ENCODE measurements at places on chromosomes 7 and 10.

- no peak for DNase-seq
Observed at GRCh38 chr10:6068006-6068405, 5.8 kb upstream of the IL2RA start.

DNA sequence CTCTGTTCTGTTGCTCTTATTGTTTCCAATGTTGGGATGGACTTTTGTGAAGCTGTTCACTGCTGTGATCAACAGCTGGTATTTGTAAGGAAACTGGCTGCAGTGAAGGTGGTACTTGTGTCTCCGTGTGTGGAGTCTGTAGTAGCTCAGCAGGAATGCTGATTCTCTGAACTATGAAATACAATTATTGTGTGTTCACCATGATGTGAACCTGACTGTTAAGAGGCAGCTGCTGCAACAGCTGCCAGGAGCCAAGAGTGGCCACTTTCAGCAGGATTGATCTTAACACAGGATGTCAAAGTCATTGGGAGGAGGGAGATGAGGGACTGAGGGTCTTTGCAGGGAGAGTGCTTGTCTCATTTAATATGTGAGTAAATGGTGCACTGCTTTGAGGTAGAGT lies 13.9 kb downstream of the VSTM2A start:
- no peak for DNase-seq

DNA sequence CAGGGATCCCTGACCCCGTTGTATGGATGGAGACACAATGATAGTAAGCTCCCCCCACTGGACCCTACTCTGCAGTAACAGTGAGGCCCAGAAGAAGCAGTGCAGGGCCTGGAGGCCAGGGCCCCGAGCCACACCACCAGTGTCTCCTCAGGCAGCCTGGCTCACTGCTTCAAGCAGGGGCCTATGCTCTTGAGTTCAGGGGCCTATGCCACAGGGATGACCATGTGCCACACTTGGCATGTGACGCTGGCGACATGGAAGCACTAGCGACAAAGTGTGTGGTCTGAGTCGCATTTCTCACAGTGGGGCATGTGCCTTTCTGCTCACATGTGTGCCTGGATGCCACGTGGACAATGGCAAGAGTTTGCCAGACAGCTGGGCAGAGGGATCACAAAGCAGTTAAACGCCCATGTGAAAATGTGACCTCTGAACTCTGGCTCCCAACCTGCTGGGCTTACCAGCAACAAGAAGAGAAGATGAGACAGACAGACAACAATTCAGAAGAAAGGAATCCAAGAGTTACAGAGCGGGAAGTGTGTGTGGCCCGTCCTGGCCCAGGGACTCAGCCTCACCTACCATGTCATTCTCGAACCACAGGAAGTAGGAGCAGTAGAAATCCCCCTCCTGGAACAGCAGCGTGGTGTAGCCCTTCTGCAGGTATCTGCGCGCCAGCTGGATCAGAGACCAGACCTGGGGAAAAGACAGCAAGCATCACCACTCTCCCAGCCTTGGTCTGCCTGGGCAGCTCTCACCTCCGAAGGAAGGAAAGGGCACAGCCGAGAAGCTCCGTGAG lies 4.7 kb upstream of the PYROXD2 start:
- DNase-seq, result no peak

DNA sequence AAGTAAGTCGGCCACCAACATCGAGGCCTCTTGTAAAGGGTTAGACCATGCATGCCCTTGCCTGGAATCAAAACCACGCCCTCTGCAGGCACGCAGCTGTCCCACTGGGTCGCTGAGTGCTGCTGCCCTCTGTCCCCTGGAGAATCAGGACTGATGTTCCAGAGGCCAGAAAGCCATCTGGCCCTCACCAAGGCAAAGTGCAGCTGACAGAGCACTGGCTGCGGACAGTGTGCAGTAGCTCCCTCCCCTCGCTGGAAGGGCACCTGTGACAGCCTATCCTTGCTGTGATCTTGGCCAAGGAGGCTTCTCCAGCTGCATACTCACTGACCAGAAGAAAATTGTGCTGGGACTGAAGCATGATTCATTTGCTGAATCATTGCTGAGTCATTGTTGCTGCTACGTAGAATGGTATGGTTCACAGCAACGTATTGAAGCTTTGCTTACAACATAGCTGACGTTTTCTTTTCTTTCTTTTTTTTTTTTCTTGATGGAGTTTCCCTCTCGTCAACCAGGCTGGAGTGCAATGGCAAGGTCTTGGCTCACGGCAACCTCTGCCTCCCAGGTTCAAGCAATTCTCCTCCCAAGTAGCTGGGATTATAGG lies 30.4 kb downstream of the DDC start:
- peak; percentile 98 for DNase-seq

- no peak for DNase-seq
Observed at GRCh38 chr7:57305192-57305748, 144.7 kb upstream of the ZNF716 start.

GRCh38 chr10:17817790-17818189 lies 8.6 kb downstream of the MRC1 start:
- no peak for DNase-seq

GRCh38 chr10:22604344-22605126 lies 109.8 kb downstream of the PIP4K2A start:
- DNase-seq, result no peak

- no peak for DNase-seq
Observed at GRCh38 chr7:102303669-102304422, 17.2 kb downstream of the SH2B2 start.

- DNase-seq, result no peak
Observed at GRCh38 chr7:98232799-98233198, 19.2 kb downstream of the TECPR1 start.

GRCh38 chr7:101564778-101565211 lies 64.3 kb downstream of the MYL10 start:
- no peak for DNase-seq

DNA sequence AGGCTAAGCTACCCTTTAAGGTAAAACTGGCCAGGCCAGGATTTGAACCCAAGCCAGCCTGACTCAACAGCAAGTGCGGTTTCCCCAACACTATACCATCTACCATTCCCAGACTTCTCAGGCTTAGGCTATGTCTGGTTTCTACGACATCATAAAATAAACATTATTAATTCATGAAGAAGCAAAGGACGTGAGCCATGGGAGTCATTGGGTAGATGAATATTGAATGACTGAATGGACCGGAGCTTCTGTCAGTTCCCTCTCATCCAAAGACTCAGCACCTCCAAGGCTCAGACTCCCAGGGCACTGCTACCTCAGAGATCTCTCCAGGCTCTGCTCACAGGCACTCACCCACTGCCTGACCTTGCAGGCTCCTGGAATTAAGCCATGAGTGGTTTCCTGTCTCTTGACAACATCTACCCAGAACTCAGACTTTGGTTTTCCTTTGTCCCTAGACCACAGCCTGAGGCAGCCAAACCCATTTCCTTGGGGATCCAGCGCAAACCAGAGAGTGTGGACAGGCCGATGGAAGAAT lies 64.6 kb upstream of the STEAP1B start:
- peak; percentile 94 for DNase-seq

- peak; percentile 2 for DNase-seq
Observed at GRCh38 chr7:49403844-49404243, 369.6 kb upstream of the VWC2 start.

- no peak for DNase-seq
Observed at GRCh38 chr10:12705943-12706342, 295.6 kb downstream of the CCDC3 start.

GRCh38 chr10:18619016-18619415 lies 32.4 kb downstream of the NSUN6 start:
- peak; percentile 65 for DNase-seq

GRCh38 chr7:88269586-88269985 lies 37.1 kb downstream of the STEAP4 start:
- no peak for DNase-seq

DNA sequence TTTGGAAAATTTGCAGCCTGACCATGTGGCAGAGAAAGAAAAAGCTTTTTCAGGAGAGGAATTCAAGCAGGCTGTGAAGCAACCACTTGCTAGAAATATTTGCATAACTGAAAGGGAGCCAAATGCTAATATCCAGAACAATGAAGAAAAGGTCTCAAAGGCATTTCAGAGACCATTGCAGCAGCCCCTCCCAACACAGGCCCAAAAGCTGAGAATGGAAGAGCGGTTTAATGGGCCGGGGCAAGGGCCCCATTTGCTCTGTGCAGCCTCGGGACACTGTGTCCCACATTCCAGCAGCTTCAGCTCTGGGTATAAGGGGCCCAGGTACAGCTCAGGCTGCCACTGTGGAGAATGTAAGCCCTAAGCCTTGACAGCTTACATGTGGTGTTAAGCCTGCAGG lies 918.1 kb upstream of the POT1 start:
- no peak for DNase-seq

- no peak for DNase-seq
Observed at GRCh38 chr7:112505495-112505894, 24.7 kb downstream of the LSMEM1 start.

DNA sequence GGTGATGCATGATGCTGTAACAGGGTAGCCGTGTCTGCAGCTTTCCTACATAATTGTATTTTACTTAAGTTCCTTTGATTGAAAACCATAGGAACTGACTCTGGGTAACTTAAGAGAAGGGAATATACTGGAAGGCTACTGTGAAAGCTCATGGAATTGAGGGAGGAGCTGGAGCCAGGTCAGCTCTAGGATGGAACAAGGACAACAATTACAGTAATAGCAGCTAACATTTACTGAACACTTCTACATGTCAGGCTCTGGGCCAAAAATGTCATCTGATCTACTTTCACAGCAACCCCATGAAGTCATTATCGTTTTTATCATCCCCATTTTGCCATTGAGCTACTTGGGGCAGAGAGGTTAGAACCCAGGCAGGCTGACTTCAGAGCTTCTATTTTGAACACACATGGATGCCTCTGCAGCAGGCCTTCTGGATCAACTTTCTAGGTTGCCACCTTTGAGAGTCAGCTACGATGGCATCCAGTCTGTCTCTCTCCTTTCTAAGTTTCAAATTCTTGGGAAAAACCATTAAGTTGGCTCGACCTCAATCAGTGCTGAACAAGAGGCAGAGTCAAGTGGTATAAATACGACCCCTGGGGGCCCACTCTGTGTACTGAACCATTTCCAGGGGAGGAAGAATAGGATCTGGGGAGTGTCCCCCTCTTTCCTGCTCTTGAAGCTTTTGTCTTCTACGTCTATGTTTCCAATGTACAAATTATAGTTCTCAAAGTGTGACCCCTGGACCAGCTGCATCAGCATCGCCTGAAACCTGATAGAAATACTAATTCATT lies 272.3 kb upstream of the PLPP4 start:
- no peak for DNase-seq

GRCh38 chr10:125085258-125086054 lies 74.9 kb downstream of the CTBP2 start:
- DNase-seq, result peak; percentile 58

GRCh38 chr10:22849077-22849805 lies 78.6 kb upstream of the ARMC3 start:
- peak; percentile 53 for DNase-seq

DNA sequence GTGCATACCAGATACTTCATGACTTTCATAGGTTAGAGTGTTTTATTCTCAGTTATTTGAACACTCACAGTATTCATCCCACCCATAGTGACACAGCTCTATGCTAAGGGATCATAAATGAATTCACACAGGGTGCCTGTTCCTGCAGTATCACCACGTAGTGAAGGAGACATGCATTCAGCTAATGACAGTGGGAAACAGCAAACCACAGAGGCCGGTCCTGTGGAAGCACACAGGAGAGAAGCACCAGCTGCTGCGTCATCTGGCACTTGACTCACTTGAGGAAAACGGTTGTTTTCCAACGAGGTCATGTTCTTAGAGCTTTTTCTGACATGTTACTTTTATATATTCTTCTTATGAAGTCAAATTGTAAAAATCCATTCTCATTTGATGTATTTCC lies 73.0 kb downstream of the UBE3C start:
- DNase-seq, result peak; percentile 91

- DNase-seq, result no peak
Observed at GRCh38 chr7:127900141-127900540, 131.1 kb downstream of the LRRC4 start.

DNA sequence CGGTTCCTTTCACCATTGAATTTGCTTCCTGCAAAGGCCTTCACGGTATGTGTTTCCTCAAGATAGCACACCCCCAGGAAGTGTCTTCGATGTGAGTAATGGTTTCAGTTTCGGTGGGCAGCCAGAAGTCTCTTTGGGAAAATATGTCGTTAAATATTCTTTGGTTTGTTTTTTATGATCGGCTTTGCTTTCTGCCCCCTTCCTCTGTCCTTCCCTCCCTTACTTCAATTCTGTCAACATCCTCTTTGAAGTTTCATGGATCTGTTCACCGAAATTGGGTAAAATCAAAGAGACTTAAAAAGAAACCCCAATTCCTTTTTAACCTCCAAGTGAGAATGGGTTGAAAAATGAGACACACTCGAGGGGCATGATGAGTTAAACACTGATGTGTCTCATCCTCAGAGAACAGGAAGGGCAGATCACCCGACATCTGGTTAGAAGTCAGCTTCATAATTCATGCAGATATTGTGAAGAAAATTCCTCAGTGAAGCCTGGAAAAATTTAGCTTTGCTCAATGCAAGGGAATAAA lies 170.8 kb upstream of the HABP2 start:
- DNase-seq, result peak; percentile 46

DNA sequence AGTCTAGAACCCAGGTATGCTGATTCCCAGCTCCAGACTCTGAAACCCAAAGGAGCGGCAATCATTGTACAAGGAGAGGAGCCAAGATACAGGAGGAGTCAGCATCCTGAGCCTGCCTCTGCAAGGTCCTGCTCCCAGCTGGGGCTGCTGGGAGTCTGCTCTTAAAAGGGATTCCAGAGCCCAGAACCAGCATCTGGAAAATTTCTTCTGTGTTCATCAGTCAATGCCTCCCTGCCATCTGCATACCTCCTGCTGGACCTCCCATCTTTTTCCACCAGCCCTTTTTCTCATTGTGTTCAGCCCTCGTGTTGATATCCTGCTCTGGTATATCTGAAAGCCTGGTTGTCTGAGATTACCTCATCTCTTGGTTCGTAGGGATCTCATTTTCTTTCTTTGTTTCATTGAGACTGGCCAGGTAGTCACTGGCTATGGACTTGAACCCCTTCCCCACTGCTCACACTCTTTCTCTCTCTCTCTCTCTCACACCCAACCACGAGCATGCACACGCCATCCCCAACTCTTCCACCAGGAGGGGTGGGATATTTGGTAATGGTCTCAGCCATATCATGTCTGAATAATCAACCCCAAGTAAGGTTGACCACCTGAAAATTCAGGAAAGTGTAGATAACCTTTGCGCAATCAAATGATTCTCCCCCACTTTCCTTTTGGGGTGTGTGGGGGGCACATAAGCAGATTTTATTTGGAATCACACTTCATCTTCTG lies 608.8 kb downstream of the LRMDA start:
- DNase-seq, result no peak

- DNase-seq, result no peak
Observed at GRCh38 chr10:84179059-84179710, 5.6 kb downstream of the GPR15LG start.
